ENCODE measurements at places on chromosomes 11 and 22.

GRCh38 chr11:123268156-123268555 lies 73.1 kb upstream of the CLMP start:
- no peak for DNase-seq

- DNase-seq = no peak
Observed at GRCh38 chr11:118033443-118033842, 43.4 kb upstream of the TMPRSS4 start.

DNA sequence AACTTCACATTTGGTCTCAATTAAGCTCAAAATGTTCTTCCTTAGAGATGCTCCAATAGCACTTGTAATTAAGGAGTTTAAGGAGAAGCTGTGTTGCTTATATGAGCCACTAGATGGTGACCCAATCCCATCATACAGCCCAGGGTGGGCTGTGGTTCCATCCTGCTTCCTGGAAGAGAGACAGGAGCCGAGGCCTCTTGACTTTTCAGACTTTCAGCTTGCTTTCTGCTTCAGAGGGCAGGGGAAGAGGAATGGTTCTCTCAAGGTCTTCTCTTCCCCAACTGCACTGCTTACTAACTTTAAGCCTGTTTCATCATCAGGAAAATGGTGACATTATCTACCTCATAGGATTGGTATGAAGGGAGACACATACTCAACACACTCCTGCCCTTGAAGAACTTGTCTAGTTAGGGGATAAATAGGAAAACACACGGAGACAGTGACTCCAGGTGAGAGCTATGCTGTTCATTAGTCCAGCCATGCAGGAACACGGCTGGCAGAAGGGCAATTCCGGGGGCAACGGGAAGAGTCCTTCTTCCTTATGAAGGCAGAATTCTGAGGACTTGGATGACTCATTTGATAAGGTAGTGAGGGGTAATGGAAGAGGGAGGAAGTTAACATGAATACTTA lies 20.1 kb downstream of the TMEM218 start:
- peak; percentile 73 for DNase-seq

GRCh38 chr11:7575841-7576725 lies 62.3 kb downstream of the PPFIBP2 start:
- DNase-seq = peak; percentile 48

DNA sequence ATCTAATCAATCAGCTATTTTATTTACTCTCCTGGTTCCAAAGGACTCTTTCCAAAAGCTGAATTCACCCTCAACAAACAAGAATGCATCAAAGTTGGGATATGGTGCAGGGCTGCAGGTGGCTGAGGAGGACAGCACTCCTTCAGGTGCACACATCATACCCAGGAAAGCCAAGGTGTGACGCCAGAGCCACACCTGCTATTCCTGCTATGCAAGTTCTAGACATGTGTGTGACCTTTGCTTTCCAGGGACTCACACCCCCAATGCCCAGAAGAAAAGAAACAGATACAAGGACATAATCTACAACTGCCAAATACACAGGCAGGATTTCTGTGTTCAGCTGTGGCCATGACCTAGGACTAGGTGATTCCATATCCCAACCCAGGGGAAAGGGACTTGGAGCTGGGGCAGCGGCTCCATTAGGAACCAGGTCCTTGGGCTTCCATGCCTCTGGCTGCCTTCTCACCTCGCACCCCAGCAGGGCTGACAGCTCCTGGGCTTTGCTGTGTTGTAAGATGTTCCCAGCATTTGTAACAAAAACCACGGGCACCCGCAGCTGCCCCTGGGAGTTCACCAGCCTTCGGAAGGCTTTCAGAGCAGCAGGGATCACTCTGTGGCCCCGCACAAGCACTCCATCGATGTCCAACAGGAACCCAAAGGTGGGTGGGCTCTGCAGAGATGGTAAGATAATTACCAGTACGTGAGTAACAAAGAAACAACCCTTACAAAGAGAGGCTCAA lies 9.8 kb downstream of the HDHD5 start:
- no peak for DNase-seq

GRCh38 chr11:131409345-131409744 lies 38.9 kb downstream of the NTM start:
- DNase-seq = no peak

- no peak for DNase-seq
Observed at GRCh38 chr11:113960702-113961330, 14.1 kb upstream of the HTR3A start.

GRCh38 chr11:115330684-115331482 lies 173.3 kb downstream of the CADM1 start:
- DNase-seq = no peak

- peak; percentile 17 for DNase-seq
Observed at GRCh38 chr22:34761111-34761510, 304.8 kb upstream of the ISX start.

- no peak for DNase-seq
Observed at GRCh38 chr22:22934543-22935055, 47.0 kb downstream of the IGLL5 start.

DNA sequence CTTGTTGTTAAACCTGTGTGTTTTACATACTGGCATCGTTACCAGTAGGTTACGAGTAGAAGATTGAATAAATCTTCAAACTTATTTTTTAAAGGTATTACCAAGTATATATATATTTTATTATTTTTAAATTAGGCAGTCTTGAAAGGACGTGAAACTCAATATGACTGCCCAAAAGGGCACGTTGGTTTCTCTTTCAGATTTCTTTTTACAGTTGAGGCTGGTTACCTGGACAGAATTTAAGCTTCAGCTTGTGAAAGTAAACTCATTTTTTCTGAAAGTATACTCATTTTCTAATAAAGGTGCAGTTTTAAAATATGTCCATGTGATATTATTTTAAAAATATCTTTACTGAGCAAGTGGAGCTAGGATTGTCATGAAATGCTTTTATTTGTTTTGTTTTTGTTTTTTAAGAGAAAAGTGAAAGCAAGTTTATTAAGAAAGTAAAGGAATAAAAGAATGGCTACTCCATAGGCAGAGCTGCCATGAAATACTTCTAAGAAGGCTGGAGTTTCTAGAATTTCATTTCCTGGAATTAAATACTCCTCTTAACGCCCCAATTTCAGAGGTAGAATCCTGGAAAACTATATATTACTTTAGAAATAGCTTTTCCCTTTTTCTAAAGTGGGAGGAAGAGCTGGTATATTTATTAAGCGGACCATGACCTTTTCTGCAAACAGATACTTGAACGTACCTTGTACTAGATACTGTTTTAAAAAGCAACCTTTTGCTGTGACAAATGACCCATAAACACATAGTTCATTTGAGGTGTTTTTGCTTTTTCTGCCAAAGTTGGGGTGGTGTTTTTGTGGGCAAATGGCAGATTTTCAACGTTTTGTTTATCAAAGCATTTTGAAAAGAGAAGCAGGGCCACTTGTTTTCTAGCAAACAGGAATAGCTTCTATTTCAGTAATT lies 1.9 kb downstream of the FBXO7 start:
- DNase-seq = no peak

GRCh38 chr22:38455530-38456271 lies 702 bp upstream of the KCNJ4 start:
- DNase-seq = peak; percentile 30

DNA sequence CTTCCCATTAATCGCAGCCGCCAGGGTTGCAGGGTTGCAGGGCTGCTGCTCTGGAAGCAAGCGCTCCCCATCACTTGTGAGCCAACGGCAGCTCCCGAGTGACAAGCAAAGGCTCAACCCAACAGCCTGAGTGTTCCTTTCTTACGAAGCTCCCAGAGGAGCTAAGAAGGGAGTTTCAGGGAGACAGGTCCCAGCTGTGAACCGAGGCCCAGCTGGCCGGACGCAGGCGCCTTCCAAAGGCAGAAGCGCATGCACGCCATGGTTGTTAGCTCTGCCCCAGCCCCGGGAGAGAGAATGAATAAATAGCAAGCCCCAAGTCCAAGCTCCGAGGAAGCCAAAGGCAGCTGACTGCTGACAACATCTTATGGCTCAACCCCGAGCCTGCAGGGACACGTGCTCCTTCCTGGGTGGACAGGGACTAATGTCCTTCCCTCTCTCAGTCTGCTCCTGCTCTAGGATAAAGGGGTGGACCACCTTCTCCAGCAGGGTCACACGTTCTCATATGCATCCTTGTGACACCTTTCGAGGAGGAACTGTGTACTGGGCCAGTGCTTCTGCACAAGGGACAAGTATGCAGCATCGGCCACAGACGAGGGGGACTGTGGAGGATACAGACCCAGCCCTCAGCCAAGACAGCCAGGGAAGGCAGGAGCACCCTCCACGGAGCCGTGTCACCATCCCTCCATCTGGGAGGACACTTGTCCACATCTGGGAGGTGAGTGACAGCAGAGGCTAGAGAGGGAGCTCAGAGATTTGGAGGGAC lies 29.9 kb downstream of the SHANK2 start:
- DNase-seq = no peak

GRCh38 chr11:94809251-94809650 lies 41.1 kb downstream of the AMOTL1 start:
- peak; percentile 72 for DNase-seq

GRCh38 chr11:35932681-35933319 lies 11.1 kb upstream of the LDLRAD3 start:
- DNase-seq = peak; percentile 42

- no peak for DNase-seq
Observed at GRCh38 chr11:7520981-7521487, 7.2 kb downstream of the PPFIBP2 start.

GRCh38 chr22:20155330-20156041 lies 4.6 kb upstream of the CCDC188 start:
- DNase-seq = peak; percentile 78

GRCh38 chr11:14677146-14677545 lies 33.5 kb downstream of the PDE3B start:
- DNase-seq = no peak

DNA sequence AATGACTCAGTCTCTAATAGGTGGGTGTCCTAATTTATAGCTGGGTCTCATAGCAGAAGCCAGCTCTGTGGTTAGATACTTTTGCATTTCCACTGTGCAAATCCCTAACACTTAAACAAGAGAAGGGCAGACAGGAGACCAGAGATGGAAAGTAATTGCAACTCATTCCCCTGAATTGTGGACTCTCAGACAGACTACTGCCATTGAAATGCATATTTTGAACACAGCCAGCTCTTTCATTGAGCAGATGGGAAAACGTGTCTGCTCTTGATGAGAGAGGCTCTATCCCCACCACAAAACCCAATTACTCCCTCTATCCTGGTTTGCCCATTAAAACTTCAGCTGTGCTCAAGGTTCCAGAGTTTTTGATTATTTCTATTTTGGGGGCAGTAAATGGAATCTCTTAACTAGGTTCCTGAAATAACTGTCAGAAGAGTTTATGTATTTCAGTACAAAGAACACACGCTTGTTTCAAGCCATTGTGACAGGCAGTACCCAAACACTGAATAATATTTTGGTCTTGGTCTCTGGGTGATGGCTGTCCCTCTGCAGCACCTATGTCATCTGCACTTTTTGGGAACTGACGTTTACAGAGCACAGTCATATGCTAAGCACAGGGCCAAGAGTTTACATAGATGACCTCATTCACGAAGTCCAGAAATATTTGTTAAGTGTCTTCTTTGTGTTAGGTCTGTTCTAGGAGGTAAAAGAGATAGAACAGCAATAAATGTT lies 41.7 kb downstream of the FAM227A start:
- peak; percentile 23 for DNase-seq

- no peak for DNase-seq
Observed at GRCh38 chr11:120192831-120193625, 17.8 kb upstream of the OAF start.

GRCh38 chr11:107707215-107707671 lies 4.6 kb downstream of the SLN start:
- DNase-seq = no peak

GRCh38 chr22:28246397-28246796 lies 327.3 kb upstream of the PITPNB start:
- peak; percentile 80 for DNase-seq

GRCh38 chr11:93330446-93330984 lies at the start of gene DEUP1:
DEUP1 (plus strand) TSS chr11:93330742; CDS start chr11:93332260, 1,518 bp downstream.
- peak; percentile 12 for DNase-seq

DNA sequence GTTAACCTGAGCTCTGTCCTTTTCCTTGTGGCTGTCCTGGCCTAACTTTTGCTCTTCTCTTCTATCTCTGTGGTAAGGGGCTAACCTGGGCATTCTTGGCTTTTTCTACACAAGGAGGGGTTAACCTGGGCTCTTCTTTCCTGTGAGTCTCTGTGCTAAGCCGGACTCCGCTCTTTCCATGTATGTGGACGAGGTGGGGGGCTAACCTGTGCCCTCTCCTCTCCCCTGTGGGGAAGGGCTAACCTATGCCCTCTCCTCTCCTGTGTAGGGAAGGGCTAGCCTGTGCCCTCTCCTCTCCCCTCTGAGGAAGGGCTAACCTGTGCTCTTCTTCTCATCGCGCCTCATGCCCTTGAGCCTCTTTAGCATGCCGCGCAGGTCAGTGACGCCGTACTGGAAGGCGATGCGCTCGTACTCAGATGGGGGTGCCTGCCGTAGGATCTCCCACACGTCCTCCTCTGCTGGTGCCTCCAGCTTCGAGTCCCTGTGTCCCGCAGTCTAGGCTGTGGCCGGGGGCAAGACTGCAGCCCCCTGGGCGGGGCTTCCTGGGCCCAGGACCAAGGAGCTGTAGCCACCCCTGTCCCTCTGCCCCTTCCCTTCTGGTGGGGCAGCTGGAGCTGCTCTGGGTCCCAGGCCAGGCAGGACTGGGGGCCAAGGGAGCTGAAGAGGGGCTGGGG lies 6.5 kb downstream of the MYBPC3 start:
- DNase-seq = no peak

GRCh38 chr22:30627471-30627870 lies 8.1 kb upstream of the SLC35E4 start:
- DNase-seq = no peak

GRCh38 chr11:106032861-106033260 lies 10.8 kb upstream of the MSANTD4 start:
- no peak for DNase-seq

- peak; percentile 56 for DNase-seq
Observed at GRCh38 chr11:106087815-106088435, 10.5 kb downstream of the AASDHPPT start.

DNA sequence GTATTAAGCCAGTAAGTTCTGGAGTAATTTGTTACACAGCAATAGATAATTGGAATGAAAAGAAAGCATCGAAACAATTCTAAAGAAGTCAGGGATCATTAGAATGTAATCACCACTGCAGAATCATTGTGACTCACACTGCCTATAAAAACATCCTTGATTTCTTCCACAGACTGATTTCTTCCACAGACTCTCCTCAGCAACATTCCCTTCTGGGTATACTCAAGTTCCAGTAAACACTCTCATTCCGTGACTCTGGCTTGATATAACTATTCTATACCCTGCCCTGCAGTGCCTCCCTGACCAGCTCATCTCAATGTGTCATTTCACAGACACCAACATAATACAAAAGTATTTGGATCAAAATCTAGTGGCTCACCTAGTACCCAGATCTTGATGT lies 120.5 kb downstream of the BBOX1 start:
- DNase-seq = peak; percentile 77

- DNase-seq = no peak
Observed at GRCh38 chr11:122872046-122872445, 10.5 kb upstream of the JHY start.

- DNase-seq = no peak
Observed at GRCh38 chr11:99987821-99988470, 699.1 kb upstream of the ARHGAP42 start.

DNA sequence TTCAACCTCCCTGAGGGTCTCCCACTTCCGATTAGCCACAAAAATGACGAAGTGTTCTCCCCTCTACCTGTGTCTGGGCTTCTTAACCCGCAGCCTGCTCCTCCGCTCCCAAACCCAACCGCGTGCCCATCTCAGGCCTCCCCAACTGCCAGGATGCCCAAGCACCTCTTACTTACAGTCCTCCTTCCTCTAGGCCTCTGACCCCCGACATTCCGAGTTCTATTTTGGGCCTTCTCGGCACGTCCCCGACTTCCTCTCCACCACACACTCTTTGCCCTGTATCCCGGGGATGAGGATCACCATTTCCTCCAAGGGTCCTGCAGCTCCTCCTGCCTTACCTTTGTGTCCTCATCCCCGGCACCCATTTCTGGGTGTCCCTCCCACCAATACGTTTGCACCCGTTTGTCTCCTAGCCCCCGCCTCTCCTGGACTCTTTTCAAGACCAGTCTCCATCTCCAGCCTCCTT lies 388 bp upstream of the MUS81 start:
- no peak for DNase-seq

All from EH (cell line).